ENCODE measurements at places on chromosomes 2 and 18. TPM values are rescaled to one million over a fixed set of nuclear protein-coding genes. Genes with fewer than 3 reads are reported as not detected.

DNA sequence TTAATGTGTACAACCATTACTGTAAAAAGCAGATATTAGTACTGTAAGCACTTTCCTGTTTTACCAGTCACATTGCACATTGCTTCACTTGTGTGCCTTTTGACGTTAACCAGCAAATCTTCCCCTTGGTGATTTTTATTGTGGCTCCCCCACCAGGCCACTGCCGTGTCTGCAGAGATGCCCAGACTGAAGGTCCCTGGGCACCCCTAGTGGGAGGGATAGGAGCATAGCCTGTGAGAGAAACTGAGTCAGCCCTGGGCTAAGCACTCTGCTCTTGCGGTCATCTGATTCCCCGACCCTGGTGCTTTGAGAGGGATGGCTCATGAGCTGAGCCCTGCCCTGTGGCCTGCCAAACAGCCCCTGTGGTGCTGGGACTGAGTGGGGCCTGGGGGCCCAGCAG is 73.4 kb downstream of the INPP4A start:
- DNase-seq, result peak; percentile 16

DNA sequence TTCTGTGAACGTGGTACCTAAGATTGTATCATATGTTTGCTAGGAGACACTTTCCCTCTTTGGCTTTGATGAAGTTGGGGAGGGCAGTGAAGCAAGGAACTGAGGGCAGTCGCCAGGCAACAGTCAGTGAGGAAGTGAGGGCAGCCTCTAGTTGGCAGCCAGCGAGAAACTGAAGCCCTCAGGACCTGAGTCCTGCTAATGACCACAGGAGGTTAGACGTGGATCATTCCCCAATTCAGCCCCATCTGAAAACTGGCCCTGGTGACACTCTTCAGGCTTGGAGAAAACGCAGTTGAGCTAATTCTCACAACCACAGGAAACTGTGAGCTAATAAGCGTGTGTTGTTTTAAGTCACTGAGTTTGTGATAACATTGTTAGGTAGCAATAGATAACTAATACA is 84.5 kb upstream of the REG3G start:
- DNase-seq, result no peak

DNA sequence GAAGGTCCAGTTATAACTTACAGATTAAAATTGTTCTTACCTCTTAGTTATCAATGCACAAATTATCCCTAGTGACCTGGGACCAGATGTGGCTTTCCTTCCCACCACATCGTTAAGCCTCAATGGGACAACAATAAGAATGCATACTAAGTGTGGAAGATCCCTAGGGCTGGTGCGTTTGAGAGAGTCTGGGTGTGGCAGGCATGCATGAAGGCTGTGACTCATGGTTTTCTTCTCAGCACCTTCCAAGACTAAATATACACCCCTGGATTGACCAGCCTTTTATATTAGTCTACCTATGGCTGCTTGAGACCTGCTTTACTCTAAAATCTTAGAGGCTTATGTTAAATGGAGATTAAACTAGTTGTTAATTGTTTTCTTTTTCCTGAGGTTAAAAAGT is 261.7 kb upstream of the SLC14A2 start:
- DNase-seq, result no peak

DNA sequence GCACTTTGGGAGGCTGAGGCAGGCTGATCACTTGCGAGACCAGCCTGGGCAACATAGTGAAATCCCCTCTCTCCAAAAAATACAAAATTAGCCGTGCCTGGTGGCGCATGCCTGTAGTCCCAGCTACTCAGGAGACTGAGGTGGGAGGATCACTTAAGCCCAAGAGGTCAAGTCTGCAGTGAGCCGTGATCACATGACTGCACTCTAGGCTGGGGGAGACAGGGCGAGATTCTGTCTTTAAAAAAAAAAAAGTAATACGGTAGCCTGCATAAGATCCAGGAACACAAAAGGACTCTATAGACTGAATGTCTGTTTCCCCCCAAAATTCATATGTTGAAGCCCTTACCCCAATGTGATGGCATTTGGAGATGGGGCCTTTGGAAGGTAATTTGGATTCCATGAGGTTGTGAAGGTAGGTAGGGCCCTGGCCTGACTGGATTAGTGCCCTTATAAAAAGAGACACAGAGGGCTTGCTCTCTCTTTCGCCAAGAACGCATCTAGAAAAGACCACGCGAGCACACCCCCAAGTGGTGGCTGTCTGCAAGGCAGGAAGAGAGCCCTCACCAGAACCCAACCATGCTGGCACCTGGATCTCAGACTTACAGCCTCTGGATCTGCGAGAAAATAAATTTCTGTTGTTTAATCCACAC is 17.0 kb downstream of the MBOAT2 start:
- DNase-seq, result no peak

- peak; percentile 54 for DNase-seq
Observed at GRCh38 chr2:85925216-85925671, 36.5 kb upstream of the ST3GAL5 start.

DNA sequence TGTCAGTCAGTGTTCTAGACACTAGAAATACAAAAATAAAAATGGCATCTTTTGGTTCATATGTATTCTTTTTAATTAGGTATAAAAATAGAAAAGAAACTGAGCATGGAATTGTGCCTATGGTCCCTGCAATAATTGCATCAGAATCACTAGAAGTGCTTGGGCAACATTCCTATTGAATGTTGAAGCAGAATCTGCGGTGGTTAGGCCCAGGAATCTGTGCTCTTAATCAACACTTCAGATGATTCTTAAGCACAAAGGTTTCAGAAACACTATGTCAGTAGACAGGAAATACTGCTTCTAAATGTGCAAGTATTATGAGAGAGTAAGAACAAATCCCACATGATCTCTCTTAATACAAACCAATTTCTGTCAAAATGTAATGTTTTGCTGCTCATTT is 20.3 kb upstream of the RBBP8 start:
- DNase-seq, result no peak

- DNase-seq, result no peak
Observed at GRCh38 chr2:172215172-172215935, 112.7 kb upstream of the DLX2 start.

GRCh38 chr2:240638512-240639160 is 13.4 kb downstream of the GPR35 start:
- DNase-seq, result no peak

- no peak for DNase-seq
Observed at GRCh38 chr2:46101557-46102220, 195.5 kb upstream of the EPAS1 start.

DNA sequence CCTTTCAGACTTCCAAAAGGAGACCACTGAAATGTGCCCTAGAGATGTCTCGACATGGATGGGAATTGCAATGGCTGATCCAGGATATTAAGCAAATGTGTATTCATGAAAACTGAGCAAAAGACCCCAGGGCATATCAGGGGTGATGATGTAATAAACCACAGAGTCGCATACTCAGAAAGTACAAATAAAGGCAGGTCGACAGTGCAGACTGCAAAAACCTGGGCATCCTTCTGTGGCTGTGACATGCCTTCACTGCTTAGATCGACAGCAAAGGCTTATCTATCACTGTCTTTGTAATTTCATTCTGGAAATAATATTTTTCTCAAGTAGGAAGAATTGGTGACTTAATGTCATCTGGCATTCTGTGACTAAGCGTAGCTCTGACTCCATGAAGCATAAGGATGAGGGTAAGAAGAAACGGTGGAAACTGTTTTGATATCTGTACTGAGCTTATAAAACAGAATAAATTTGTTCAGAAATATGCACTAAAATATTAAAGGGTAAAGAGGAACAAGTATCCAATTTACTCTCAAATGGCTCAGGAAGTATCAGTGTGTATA is 115.6 kb upstream of the NRP2 start:
- DNase-seq, result no peak

- DNase-seq, result no peak
Observed at GRCh38 chr2:109448207-109448606, 165.6 kb downstream of the SEPTIN10 start.

GRCh38 chr18:39845106-39845505 is 2109.9 kb upstream of the PIK3C3 start:
- DNase-seq, result no peak

- no peak for DNase-seq
Observed at GRCh38 chr2:122988395-122989221, 1036.5 kb upstream of the CNTNAP5 start.

- no peak for DNase-seq
Observed at GRCh38 chr2:232903989-232904388, 33.9 kb downstream of the SNORC start.

- no peak for DNase-seq
Observed at GRCh38 chr2:224659714-224660113, 56.5 kb downstream of the CCDC195 start.

DNA sequence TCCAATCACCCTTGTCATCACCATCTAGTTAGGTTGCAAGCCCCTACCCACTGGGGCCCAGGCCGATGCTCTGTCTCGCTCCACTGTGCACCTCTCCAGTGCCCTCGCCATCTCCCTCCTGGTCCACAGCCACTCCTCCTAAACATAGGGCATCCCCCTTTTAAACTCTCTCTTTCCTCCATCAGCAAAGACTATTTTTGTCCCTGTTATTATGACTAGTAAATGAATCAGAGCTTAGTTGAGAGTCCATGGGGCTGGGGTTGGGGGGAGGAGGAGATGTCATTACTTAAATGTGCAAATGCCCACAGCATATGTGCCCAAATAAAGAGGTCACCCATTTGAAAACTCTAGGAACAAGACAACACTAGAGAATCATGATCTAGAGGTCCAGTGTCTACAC is 167.4 kb downstream of the TRABD2A start:
- DNase-seq, result no peak

DNA sequence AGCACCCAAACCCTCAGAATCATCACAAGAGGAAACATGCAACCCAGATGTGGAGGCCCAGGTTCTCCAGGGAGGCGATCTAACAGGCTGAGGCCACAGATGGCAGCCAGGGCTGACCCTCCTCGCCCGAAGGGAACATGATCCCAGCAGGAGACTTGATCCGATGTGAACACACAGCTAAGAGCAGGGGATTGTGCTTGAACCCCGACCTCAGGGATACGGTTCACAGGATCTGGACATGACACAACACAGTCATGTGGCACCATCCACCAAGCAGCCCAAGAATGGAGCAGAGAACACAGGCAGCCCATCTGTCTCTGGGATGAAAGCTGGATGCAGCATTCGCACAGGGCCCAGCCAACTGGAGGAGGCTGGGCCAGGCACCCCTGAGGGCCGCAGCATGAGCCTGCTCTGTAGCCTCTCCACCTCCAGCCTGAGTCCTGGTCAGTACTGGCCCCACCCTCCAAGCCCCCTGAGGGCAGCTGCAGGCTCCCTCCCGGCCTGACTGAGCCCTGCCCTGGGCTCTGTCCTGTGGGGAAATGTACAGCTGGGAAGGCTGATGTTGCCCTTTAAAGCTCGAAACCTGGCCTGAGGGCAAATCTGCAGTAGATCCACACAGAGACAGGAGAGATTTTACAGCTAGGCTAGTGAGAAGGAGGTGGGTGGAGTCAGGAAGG is 39.0 kb downstream of the AQP12A start:
- no peak for DNase-seq

GRCh38 chr18:52422985-52423601 is 83.1 kb downstream of the DCC start:
- no peak for DNase-seq

DNA sequence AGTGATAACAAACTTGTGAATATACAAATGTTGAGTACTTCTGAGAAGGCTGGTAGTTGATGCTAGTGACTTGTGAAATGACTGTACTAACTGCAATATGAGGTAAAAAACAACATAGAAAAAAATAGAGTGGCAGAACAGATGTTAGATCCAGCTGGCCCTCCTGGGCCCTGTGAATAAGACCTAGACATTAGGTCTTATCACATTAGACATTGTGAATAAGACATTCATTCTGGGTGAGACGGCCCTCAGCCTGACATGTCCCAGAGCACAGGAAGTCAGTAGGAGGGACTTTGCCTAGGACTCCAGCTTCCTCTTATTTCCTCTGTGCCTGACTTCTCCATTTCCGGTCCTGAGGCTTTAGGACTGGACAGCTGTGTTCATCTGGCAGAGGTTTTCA is 22.9 kb downstream of the DOK1 start:
- no peak for DNase-seq

DNA sequence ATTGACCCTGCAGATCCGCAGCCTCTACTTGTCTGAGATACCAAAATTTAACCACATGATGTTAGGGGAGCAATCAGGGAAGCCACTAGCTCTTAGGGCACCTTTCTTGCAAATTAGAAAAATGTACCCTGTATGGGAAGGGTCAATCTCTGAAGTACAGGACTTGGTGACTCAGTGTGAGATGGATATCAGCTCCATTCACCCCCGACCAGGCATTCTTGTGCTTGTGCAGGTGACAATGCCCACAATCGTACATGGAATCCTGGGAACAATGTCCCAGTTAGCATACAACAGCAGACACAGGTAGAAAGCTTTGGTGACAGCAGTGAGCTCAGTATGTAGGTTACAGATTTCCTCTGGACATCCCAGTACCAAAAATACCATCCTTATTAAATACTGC is 137.7 kb upstream of the ITGB6 start:
- DNase-seq, result no peak

GRCh38 chr18:34592961-34593382 is 117.1 kb upstream of the DTNA start:
- no peak for DNase-seq

DNA sequence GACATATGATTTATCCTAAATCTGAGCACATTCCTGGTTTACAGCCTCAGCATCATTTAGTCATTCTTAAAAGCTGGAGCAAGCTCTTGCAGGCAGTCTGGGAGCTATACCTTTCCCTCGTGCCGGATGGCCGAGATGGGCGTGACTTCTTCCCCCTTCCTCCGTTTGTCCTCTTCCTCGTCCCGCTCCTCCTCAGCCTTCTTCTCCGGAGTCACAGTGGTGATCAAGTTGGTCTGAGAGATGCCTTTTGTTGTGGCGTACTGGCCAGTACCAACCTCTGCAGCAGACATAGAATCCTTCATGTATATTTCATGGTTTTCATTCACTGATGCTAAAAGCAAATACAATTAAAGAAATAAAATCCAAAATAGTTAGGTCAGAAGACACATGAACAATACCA is 124.1 kb upstream of the ZBTB14 start:
- no peak for DNase-seq

GRCh38 chr18:58902961-58903360 is 38.3 kb downstream of the ZNF532 start:
- no peak for DNase-seq

GRCh38 chr2:73112913-73113854 is at the start of gene RAB11FIP5:
RAB11FIP5 (minus strand) TSS chr2:73112948; CDS start chr2:73112777, 171 bp downstream.
- peak; percentile 87 for DNase-seq

DNA sequence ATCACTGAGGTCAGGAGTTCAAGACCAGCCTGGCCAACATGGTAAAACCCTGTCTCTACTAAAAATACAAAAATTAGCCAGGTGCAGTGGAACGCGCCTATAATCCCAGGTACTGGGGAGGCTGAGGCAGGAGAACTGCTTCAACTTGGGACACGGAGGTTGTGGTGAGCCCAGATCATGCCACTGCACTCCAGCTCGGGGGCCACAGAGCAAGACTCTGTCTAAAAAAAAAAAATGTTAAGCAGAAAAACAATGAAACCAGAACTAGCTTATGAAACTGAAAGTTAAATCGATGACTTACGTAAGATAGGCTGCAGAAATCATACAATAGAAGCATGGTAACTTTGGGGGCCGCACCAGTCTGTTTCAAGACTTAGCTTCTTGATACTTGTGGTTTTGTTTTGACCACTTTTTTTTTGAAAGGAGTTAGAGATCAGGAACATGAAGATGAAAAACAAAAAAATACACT is 6.2 kb upstream of the GPR155 start:
- DNase-seq, result no peak

Gene TEX261
- 13.5 TPM for total RNA-seq

Gene GREB1L
- total RNA-seq, result 1.6 TPM

Gene MAB21L4
- not detected for total RNA-seq

Gene ICA1L
- total RNA-seq, result 88.5 TPM

Gene INHBB
- 3.3 TPM for total RNA-seq

Gene LINC00305
- not detected for total RNA-seq

Gene C2orf80
- 38.3 TPM for total RNA-seq

Gene RALB
- 39.9 TPM for total RNA-seq

Gene SMCHD1
- total RNA-seq, result 156 TPM

Gene PLCD4
- total RNA-seq, result 1.2 TPM

Measured in frontal cortex (tissue), 4 donors.